ENCODE measurements at places on chromosomes 4 and X.

DNA sequence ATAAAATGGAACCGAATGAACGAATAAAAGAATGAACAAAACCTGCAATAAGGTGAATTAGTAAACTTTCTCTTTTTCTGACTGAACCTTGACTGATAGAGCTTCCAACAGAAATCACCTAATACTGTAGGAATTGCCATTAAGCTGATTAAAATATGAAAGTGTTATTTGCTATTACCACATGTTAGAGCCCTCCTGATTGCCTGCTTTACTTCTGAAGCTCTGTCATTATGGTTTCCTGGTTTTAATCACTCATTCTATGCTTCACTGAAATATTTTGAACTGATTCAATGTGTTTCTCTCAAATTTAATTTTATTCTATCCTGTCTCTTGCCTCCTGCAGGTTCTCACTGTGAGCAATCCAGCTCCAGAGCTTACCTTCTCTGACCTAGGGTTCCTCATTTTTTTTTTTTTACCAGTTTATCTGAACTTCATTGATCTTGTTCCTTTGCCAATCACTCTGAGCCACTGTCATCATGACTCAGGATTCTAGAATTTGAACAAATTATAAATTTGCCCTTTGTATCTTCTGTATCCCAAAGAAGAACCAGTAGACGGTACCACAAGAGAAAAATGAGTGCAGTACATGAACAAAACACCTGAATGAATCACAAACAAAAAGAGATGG lies 48.1 kb upstream of the UGT2B15 start:
- no peak for DNase-seq

GRCh38 chr4:95044324-95044837 lies 286.6 kb downstream of the BMPR1B start:
- DNase-seq = no peak

GRCh38 chr4:109041463-109042360 lies 260.7 kb downstream of the COL25A1 start:
- DNase-seq = no peak

- no peak for DNase-seq
Measured at GRCh38 chrX:23497919-23498318, 163.3 kb downstream of the PTCHD1 start.

- DNase-seq = no peak
Measured at GRCh38 chrX:149284616-149285015, 220.5 kb downstream of the IDS start.

DNA sequence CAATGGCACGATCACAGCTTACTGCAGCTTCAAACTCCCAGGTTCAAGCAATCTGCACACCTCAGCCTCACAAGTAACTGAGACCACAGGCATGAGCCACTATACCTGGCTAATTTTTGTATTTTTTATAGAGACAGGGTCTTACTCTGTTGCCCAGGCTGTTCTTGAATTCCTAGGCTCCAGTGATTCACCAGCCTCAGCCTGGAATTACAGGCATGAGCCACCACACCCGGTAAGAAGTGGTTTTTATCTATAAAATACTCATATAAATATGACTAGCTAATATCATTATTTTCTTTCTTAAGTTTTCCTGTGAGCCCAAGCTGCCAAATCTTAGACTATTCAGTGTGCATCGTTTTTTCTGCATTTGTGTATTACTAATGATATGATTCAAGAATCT lies 4.4 kb downstream of the SCFD2 start:
- no peak for DNase-seq

DNA sequence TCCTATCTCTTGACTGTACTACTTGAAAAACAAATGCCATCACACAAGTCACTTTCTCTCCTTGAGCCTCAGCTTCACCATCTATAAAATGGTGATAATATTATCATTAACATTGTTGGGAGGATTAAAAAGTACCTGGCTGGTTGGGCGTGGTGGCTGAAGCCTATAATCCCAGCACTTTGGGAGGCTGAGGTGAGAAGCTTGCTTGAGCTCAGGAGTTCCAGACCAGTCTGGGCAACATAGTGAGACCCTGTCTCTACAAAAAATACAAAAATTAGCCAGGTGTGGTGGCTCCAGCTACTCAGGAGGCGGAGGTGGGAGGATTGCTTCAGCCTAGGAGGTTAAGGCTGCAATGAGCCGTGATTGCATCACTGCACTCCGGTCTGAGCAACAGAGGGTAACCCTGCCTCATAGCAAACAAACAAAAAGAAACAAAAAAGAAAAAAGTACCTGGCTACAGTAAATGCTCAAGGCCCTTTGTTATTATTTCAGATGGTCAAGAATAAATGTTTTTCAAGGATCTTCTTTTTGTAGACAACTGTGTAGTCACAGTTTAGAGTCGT lies 120.3 kb downstream of the CHRNA9 start:
- DNase-seq = no peak

DNA sequence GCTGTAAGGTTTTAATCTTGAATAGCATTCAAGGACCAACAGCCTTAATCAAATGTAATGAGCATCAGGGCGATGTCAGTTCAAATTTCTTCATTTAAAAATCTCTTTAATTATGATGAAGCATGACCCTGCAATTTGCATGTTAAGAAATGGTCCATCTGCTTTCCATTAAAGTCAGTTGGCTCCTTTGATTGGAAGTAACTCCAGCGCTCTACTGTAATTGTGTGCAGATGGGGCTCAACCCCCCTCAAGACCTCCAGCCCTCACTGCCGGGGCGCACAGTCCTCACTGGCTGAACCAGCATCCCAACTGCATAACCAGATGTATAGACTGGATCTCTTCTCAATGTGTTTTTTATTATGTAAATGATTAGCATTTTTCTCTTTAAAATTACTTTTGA lies 126.9 kb downstream of the VCX3B start:
- no peak for DNase-seq

DNA sequence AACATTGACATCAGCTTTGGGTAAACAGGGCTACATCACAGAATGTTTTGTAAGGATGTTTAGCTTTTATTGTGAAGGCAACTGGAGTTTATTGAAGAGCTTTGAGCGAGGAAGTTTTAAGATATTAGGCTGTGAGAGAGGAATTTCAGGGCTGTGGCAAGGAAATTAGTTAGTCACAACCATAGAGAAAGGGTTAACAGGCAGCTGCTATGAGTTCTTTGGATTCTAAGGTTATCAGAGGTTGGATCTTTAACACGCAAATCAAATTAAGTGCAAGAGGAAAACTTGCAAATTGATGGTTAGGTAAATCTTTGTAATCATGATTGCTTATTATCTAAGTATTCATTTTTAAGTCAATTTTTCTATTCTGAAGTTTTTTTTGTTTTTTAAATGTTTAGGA lies 156.0 kb downstream of the UGT8 start:
- no peak for DNase-seq

DNA sequence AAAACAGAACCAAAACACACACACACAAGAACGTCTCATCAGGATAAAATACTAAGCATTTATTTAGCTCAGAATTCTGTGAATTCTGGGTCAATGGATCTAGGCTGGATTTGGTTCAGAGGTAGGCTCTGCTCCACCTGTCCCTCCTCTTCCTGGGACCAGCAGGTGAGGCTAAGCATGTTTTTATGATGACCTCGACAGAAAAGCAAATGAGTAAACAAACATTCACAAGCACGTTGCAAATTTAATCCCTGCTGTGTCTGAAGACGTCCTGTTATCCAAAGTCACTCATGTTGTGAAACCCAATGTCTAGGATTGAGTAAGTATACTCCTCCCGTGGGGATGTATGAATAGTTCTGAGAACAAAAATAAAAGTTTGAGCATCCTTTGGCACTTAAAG lies 371.4 kb upstream of the TECRL start:
- no peak for DNase-seq

GRCh38 chrX:111511477-111511876 lies at the start of gene SERTM2:
Gene SERTM2, plus strand, starts transcription at chrX:111511645. Its CDS starts 7,213 bp downstream, at chrX:111518858.
- DNase-seq = no peak

DNA sequence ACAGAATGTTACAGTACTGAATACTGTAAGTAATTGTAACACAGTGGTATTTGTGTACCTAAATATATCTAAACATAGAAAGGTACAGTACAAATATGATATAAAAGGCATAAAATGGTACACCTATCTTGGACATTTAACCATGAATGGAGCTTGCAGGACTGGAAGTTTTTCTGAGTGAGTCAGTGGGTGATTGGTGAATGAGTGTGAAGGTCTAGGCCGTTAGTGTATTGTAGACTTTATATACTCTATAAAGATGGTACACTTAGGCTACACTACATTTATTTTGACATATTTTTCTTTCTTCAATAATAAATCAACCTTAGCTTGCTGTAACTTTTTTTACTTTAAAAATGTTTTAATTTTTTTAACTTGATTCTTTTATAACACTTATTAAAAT lies 422.5 kb upstream of the FSTL5 start:
- no peak for DNase-seq

DNA sequence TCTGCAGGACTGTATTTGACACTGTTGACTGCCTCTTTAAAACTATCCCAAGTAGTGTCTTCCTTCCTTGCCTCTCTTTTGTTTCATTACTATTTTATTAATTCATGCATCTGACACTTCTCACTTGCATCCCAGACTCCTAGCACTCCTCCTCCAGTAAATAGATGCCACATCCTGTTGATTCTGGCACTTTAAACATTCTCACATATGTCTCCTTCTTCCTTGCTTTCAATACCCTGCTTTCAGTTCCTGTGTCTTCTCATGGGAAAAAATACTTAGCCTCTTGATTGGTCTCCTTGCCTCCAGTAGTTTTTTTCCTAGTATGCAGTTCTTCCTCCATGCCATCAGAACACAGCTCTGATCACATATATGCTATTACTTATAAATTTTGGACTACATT lies 5.1 kb downstream of the RNF128 start:
- no peak for DNase-seq

Measured in stimulated activated CD8-positive, alpha-beta memory T cell treated with anti-CD3 and anti-CD28 coated beads, Interleukin-4, amount 100 ng/mL, for 1 hour (primary cell).